Activated CD8-positive, alpha-beta memory T cell treated with anti-CD3 and anti-CD28 coated beads for 1 hour (primary cell): ENCODE measurements at places on chromosomes 12 and 14.
A peak's percentile ranks its signal among the peaks of the same experiment; 100 is the strongest.

- DNase-seq: no peak
Observed at GRCh38 chr14:44989497-44990440, 27.8 kb downstream of the TOGARAM1 start.

DNA sequence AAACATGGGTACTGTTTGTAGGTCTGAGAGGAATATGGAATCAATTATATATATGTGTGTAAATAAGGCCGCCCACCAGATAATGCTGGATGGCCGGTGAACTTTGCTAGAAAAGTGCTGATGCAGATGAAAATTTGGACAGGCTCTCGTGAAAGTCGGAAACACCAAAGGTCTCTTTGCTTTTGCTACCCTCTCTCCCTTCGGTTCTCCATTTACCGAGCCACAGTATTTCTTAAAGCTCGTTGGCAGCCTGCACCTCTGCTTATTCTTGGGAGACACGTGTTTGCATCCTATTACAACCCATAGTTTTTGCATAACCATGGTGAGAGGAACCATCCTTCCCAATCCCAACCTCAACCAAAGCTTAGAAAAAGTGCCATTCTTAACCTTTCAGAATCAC is 109.6 kb downstream of the FOXN3 start:
- DNase-seq: no peak

DNA sequence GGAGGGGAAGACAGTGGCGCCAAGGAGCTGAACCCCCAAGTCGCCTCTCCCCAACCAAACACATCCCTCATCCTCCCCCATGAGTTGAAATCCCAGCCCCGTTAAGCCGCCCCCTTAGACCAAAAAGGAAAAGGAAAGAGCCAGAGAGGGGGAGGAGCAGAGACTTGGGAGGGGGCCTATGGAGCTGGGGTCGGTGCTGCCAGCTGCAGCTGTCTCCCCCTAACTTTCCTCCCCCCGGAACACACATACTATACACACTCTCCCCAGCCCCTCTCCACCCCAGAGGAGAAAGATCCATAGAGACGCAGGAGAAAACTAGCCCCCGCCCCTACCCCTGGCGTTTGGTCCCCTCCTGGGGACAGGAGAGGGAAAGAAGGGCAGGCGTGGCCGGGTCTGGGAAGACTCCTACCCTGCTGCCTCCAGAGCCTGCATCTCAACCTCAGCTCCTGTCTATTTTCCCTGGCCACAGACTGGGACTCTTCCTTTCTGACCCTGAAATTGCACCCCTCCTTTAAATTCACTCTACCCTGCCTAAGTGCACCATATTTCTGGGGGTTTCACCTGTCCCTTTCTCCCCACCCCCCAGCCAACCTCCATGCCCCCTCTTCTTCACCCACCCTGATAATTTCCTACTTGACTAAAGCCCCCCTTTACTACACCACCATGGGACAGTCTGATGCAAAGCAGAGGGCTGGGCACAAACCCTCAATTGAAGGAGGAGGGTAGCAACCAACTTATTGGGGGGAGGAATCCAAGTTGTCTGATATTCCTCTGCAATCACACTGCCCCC is 1.7 kb upstream of the HOXC9 start:
- DNase-seq: no peak

DNA sequence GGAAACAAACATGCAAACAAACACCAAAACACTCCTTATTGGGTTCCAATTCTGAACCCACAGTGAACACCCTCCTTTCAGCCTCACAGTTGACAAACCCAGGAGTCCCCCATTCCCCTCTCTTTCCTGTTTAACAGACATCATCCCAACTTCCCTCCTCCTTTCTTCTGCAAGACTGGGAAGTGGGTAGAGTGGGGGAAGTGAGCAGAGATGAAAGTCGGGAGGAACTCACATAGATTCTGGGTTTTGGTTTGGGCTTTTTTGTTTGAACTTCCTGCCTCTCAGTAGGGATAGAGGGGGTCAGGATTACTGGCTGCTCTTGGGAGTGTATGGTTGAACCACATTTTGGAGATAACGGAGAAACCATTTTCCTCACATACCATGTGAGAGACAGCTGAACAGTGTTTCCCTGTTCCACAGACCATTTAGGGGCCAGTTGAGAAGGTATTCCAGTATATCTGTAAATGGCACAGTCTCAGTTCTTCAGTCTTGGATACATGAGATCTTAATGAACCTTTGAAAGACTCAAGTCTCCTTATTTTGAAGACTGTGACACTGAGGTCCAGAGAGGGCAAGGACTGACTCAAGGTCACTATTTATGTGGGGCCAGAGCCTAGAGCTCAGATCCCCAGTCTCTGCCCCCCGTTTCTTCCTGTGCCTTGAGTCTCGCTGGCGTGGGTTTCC is 3.9 kb upstream of the GPR84 start:
- no peak for DNase-seq

- no peak for DNase-seq
Observed at GRCh38 chr12:25424211-25424731, 128.8 kb downstream of the LMNTD1 start.

DNA sequence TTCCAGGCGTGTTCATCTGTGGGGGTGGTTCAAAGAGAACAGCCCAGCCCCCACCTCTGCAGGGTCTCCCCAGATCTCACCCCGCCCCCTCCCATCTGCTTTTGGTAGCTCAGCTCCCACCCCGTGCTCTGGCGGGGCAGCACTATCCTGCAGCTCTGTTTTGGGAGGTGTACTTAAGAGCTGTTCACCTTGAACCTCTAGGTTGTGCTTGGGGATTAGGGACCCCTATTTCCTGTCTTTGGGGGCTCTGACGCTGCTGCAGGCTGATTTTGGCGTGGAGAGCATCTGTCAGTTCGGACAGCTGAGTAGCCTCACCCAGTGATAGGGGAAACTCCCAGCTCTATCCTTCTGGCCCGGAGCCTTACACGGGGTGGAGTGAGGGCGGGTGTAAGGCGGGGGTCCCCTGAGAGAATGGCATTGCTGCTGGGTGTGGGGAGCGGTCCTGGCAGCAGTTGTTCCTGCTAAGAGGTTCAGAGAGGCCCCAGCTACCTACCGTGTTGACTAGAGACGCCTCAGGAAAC is 765 bp downstream of the TMEM120B start:
- DNase-seq: no peak

GRCh38 chr12:117042862-117043261 is 56.4 kb downstream of the TESC start:
- DNase-seq: no peak

GRCh38 chr12:15962760-15963159 is 51.6 kb downstream of the DERA start:
- no peak for DNase-seq

DNA sequence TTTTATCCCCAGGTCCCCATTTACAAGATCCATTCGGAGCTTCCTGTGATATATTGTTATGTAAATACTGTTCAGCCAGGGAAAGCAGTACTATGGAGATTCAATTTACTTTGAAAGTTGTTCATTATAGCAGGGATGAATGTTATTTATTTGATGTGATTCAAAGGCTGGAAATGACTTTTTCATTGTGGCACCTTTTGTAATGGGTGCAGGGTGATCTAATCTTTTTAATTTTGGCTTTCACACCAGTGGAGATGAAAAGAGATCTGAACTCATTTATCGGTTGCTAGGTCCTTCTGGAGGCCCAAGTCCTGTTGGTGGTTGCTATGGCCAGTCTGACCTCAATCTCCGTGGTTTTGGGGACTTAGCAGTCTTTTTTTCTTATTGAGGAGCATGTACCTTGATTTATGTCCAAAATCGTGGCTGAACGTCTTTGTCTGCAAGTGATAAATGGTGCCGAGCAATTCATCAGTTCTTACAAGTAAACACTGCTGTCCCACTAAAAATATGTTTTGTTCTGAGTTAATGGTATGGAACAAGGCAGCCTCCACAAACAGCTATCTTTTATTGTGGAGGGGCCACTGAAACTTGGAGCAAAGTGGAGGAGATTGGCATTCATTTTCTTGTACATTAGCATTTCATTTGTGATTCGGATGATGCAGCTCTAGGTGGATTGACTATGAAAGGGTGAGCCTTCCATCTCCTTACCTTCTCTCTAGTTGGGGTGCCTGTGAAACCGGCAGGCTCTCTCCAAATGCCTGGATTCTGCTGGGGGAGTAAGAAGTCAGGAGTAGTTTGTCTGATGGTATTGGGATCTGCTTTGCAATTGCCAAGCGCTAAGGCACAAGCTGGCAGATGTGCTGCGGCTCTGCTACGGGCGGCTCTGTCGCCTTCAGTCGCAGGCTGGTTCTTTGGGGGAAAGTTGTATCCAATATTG is 2.0 kb downstream of the RMST start:
- DNase-seq: no peak

DNA sequence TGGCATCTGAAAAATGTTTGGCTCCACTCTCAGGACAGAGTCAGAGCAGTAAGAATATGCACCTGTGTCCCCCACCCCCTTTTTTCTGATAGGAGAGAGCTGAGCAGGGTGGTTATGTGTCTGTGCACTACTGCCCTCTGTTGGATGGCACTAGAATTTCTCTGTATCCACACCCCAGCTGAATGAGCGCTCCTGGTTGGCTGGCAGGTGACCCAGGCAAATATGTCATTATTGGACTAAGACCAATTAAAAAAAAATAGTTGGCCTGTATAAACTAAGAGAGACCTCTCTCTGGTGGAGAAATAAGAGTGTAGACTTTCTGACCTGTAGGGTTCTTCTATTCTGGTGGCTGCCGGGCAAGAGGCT is 107.0 kb downstream of the PTCSC3 start:
- no peak for DNase-seq

DNA sequence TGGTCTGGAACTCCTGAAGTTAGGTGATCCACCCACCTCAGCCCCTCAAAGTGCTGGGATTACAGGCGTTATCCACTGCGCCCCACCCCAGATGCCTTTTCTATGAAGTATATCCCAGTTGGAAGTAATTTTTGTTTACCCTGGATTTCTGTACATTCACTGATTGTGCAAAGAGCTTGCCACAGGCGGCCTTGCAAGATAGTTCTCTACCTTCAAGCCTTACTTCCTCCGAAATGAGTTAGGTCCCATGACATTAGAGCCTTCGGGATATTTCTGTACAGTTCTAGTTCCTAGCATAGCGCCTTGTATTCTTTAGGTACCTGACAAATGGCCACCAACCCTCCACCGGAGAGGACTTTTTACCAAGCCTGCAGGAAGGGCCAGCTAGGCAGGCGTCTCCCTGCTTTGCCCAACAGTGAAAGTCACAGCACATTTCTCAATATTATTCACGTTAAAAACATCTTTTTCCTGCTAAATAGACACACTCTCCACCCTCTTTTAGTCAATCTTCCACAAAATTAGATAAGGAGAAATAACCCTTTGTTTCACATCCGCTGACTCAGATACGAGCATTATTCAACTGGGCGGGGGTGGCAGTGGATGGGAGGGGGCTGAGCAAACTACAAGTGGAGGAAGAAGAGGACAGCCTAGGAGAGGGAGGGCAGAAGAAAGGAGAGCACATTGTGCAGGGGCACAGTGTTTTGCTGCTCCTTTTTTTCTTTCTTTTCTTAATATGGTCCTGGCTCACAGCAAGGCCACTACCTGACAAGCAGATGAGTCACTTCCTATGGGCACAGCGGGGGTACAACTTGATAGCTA is 40.0 kb upstream of the CAPRIN2 start:
- no peak for DNase-seq

- peak; percentile 0 for DNase-seq
Observed at GRCh38 chr14:39469094-39469710, 37.0 kb upstream of the FBXO33 start.

DNA sequence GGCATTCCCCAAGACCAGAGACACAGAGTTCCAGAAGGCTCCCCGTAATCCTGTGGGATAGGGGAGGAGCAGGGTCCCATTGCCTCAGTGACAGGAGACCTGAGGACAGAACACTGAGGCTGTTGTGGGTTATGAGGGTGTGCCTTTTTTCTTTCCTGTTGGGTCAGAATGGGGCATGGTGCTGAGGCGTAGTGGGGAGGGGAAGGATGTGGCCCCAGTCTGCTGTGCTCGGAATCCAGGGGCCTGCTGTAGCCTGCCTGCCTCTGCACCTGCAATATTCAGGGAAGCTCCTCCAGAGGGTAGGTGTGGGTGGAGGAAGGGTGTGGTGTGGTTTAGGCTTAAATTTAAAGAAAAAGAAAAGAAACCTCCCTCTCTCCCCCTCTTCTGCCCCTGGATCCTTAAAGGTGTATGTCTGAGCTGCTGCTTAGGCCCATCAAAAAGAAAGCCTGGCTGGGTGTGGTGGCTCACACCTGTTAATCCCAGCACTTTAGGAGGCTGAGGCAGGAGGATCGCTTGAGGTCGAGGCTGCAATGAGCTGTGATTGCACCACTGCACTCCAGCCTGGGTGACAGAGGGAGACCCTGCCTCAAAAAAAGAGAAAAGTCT is 18.7 kb downstream of the PLEKHG3 start:
- DNase-seq: no peak

DNA sequence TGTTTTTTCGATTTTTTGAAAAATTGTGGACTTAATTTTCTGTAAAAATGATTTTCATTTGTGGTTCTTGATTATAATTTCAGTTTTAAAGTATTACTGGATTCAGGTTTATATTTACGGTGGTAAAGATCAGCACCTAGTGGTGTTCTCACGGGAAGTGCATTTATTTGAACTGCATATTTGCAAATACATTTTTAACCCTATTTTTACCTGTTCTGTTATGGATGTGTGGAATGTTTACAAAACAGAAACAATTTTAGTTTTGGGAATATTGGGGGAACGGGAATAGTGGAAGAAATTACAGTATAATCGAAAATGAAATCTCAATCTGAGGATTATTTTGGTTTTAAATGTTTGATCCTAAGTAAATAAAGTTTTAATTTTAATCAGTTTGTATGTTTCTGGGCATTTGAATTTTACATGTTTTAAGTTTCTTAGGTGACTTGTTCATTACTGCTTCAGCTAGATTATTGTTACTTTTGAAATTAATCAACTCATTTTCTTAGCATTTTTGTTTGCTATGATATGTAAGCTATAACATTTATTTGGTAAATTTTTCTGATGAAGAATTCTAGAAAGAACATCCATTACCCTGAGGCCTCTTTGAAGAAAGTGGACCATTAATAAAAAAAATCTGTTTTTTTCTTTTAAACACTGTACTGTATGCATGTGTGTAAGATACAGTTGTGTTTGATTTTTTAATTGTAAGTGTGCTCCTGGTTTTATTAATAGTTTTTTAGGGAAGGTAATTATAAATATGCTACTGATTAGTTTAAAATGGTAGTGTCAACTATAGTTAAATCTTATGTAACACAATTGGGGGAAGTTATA is 942 bp downstream of the ATF7IP start:
- no peak for DNase-seq

DNA sequence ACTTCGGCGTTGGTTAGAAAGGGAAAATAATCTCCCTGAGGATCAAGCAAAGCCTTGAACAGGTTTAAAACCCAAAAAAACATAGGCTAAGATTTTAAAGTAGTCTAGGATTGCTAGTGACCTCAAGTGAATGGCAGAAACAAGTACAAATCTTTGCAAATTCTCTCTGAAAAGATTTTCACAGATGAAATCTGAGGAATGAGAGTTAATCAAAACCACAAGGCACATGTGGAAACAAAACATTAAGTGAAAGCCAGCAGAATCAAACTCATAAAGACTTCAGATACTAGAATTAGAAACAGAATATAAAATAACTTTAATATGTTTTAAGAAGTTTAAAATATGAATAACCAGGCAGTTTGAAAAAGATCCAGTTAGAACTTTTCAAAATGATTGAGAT is 52.2 kb upstream of the CFL2 start:
- no peak for DNase-seq
